ENCODE measurements at places on chromosomes 1 and 21.
A peak's percentile ranks its signal among the peaks of the same experiment; 100 is the strongest.

DNA sequence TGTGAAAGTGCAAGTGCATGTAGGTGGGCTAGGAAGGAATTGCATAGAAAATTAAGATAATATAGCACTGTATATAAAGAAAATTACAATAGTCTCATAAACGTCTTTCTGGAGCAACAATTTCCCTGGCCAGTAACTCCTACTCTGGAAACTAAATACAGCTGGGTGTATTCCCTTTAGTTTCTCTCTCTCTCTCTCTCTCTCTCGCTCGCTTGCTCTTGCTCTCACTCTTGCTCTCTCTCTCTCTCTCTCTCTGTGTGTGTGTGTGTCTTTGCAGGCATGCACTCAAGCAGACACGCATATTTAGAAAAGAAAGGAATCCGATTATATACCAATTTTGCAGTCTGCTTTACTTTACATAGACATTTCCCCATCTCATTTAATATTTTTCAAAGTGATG, 14.7 kb downstream of the S100A10 start:
- DNase-seq, result no peak

DNA sequence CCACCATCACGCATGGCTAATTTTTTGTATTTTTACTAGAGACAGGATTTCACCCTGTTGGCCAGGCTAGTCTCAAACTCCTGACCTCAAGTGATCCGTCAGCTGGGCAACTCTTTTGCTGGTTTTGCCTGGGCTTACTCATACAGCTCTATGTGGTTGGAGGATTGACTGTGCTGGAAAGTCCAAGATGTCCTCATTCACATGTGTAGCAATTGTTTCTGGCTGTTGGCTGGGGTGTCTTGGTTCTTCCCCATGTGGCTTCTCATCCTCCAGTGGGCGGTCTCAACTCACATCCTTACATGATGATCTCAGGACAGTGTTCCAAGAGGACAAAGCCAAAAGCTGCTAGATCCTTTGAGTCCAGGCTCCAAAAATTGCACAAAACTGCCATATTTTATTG, 53.3 kb downstream of the TEX35 start:
- no peak for DNase-seq

DNA sequence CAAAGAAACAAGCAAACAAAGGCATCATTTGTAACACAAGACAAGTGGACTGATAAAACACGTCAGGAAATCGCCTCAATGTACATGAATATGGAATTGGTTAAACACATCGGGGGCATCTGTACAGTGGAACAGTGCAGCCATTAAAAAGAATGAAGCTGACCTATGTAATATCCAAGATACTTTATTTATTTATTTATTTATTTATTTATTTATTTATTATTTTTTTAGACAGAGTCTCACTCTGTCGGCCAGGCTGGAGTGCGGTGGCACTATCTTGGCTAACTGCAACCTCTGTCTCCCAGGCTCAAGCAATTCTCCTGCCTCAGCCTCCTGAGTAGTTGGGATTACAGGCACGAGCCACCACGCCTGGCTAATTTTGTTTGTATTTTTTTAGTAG, 75.4 kb upstream of the SLC45A1 start:
- DNase-seq, result no peak

GRCh38 chr1:195934817-195935553, 673.3 kb downstream of the KCNT2 start:
- DNase-seq, result no peak

GRCh38 chr1:155379631-155380090, 59.0 kb downstream of the RUSC1 start:
- peak; percentile 33 for DNase-seq

- no peak for DNase-seq
Observed at GRCh38 chr21:41536827-41537103, 28.8 kb upstream of the TMPRSS2 start.

GRCh38 chr1:181936768-181937581, 124.5 kb downstream of the ZNF648 start:
- peak; percentile 80 for DNase-seq

DNA sequence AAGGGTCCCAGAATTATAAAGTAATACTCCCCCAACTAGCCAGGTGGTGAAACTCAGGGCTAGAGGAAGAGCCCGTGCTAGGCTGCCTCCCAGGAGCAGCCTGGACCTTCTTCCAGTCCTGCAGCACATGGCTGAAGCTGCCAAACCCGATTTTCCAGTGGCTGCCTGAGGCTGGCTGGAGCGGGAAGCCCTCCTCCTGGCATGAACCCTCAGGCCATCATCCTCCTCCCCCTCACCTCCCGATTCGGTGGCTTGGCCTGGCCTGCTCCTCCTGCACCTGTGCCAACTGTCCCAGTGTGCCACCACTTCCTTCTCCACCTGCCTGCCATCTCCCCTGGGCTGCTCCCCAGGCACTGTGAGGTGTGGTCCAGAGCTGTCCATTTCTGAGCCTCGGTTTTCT, 3.0 kb upstream of the TSPAN1 start:
- DNase-seq, result no peak

DNA sequence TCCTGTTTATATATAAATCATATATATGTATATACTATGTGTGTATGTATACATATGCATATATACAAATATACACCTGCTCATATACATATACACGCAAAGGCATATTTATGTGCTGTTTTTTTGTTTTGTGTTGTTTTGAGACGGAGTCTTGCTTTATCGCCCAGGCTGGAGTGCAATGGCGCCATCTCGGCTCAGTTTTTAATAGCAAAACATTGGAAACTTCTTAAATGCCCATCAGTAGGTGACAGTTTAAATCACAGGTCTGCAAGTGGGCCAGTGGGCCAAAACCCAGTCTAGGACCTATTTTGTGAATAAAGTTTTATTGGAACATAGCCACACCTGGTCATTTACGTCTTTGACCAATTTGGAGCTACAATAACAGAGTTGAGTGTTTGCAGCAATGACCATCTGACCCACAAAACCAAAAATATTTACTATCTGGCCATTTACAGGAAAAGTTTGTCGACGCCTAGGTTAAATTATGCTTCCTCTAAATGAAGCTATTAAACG, 132.3 kb downstream of the TOMM20 start:
- no peak for DNase-seq

DNA sequence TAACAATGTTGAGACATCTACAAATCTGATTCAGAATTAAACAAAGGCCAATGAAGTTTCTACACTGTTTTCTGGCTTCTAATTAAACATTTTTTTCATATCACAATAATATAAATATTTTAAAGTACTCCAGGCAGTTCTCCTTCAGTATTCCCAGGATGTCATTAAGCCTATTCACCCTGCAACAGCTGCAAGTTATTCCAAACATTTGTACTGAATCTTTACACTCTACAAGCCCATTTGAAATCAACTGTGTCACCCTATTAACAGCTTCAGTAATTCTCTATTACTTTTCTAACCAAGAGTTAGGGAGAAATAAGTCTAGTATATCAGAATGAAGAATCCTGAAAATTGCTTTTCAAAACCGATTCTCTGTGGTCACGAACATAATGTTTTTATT, 124.6 kb downstream of the OLFML2B start:
- no peak for DNase-seq

DNA sequence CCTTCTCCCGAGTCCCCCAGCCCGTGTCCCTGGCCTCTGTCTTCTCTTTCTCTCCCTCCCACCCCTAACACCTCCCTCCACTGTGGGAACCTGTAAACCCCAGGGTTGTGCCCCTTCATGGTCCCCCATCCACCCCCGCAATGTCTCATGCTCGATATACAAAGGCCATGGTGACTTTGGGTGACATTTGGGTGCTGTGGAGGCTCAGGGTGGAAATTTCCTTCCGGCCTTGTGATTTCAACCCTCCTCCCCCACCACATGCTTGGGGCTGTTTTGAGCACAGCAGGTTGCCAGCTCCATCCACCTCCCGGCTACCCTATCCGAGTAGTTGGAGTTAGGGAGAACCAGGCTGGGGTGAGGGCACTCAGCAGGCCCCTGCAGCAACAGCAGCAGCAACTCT, 25.7 kb upstream of the VPS13D start:
- DNase-seq, result no peak

DNA sequence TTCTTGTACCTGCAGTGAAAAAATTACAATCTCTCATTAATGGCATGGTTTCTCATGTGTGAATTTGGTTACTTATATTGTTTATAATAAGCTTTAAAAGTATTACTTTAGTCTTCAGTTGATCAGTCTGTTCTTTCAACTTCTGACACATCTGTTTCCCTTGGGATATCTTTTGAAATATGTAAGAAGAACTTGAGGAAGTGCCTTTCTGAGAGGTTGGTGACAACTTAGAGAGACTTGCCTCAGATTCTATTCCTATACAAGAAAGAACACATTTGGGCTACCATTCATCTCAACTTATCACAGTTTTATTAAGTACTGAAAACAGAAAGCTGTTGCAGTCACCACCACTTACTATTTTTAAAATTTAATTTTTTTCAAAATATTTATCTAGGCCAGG, 8.1 kb downstream of the AKNAD1 start:
- DNase-seq, result no peak

GRCh38 chr1:154777781-154778180, 92.3 kb downstream of the KCNN3 start:
- no peak for DNase-seq

DNA sequence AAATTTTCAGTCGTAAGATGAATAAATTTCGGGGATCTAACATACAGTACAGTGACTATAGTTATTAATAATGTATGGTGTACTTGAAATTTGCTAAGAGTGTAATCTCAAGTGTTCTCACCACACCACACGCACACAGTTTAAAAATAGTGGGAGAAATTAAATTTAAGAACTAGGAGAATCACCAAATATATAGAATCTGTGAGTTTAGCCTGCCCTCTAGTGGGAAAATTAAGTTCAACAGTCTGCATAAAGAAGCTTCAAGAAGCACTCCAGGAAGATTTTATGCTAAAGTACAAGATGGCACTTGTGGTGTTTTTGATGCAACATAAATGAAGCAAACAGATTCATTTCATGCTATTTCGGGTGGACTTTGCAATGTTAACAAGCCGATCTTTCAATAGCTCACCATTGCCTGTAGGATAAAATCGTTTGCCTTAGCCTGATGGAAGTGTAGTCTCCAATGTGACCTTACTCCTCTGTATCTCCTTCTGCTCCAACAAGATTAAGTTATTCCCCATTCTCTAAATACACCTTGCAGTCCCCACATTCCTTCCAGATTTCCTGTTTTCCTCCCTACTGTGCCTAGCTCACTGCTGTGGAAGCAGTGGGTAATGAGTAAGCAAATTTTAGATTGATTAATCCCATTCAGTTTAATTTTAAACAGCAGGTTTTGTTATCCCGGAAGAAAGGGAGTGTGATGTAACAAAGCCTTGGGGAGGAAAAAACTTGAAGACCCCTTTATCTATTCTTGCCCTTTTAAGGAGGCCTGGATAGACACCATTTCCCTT, 8.7 kb upstream of the PIK3C2B start:
- DNase-seq, result peak; percentile 80

DNA sequence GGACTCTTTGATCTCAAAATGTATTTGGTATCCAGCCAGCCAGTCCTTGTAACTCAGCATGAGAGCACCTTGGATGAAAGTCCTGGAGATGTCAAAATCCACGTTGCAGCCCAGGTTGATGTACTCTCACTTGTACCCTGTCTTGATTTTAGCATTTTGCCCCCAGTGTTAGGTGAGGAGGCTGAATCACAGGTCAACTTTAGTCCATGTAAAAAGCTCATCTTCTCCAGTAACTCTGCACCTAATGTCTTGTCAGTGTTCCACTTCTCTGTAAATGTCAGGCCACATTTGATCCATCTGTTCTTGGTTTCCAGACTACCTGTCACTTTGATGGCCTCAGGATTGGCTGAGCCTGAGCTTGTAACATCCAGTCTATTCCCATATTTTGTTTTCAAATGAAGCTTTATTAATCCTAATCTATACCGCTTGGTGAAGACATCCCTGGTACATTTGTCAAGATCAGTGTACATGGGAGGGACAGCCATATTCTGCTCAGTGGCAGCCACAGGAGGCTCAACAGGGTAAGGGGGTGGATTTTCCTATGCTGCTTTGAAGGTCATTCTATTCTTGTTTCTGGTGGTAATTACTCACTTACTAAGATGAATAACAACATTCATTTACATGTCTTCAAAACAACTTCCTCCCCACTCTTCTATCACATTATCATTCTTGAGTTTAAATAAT, 24.1 kb upstream of the FCRL3 start:
- no peak for DNase-seq

- no peak for DNase-seq
Observed at GRCh38 chr1:213136190-213136917, 85.3 kb downstream of the RPS6KC1 start.

DNA sequence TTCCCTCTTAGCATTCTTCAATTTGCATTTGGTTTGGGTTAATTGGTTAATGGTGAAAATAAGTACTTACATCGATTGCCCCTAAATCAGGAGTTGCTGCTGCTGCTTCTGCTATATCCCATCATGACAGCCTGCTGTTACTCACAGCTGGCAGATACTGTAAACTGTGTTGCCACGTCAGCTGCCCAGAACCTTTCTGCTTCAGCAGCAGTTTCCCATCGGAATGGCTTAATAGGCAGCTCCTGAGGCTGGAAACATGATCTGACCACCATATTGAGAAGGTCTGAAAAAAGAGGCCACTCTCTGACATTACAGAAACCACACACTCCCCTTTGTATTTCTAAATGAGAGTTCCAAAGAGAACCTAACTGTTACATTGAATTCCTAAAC, 14.3 kb upstream of the SEC16B start:
- peak; percentile 80 for DNase-seq

- no peak for DNase-seq
Observed at GRCh38 chr21:33566514-33566913, 22.0 kb downstream of the DONSON start.

DNA sequence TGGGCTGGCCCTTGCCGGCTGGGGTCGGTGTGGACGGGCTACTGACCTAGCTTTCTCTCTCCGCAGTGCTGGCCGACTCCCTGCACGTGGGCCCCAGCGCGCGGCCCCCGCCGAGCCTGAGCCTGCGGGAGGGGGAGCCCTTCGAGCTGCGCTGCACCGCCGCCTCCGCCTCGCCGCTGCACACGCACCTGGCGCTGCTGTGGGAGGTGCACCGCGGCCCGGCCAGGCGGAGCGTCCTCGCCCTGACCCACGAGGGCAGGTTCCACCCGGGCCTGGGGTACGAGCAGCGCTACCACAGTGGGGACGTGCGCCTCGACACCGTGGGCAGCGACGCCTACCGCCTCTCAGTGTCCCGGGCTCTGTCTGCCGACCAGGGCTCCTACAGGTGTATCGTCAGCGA, 34.9 kb downstream of the PTGFRN start:
- no peak for DNase-seq

DNA sequence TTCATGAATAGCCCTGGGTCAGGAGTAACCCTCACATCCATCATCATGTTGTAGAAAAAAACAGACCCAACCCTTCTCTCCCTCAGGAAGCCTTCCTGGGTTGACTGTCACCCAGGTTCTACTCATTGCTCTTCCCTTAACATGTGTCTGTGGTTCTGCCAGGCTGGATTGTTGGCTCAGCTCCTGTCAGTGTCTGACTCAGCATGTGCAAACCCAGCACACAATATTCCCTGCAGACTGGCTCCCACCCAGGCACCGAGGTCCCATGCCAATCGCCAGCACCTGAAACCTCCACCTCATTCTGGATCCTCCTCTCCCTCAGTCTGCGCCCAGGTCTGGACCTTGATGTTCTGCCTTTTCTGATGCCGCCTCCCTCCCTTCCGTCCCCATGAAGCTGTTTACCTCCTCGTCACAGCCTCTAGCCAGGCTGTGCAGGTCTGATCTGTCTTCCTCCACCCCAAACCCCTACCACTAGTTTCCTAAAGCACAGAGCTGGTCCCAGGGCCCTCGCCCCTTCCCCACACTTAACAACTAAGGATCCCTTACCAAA, 4.3 kb upstream of the S100A8 start:
- no peak for DNase-seq

- DNase-seq, result no peak
Observed at GRCh38 chr1:33130297-33130696, 49.3 kb downstream of the AZIN2 start.

GRCh38 chr1:40715491-40716059, 24.1 kb downstream of the NFYC start:
- DNase-seq, result no peak

- DNase-seq, result peak; percentile 35
Observed at GRCh38 chr1:100750005-100750885, 30.7 kb downstream of the VCAM1 start.
